ENCODE measurements at places on chromosomes 16 and 17.
A peak's percentile ranks its signal among the peaks of the same experiment; 100 is the strongest.

DNA sequence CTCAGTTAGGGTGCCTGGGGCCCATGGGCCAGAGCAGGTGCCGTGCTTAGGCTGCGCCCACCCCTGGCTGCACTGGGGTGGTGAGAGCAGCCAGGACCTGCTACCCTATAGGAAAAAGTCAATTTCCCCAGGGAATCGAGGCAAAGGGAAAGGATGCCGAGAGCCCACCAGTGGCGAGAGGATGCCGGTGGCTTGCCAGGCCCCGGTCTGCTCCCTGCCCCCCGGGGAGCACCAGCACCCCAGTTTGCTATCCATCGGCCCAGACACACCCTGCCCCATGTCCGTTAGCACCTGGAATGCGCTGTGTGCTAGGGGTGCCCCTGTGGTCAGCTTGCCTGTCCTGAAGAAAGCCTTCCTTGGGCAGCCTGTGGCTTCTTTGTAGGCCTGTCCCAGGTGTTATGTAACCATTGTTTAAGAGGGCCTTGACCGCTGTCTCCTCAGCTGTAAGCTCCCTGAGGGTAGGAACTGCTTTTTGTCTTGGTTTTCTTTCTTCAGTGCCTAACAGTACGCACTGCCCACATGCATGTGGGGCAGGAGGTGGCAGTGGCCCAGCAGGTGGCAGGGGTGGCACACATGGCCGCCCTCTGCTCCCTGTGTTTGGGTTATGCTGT is 40.8 kb downstream of the NT5M start:
- DNase-seq: no peak

DNA sequence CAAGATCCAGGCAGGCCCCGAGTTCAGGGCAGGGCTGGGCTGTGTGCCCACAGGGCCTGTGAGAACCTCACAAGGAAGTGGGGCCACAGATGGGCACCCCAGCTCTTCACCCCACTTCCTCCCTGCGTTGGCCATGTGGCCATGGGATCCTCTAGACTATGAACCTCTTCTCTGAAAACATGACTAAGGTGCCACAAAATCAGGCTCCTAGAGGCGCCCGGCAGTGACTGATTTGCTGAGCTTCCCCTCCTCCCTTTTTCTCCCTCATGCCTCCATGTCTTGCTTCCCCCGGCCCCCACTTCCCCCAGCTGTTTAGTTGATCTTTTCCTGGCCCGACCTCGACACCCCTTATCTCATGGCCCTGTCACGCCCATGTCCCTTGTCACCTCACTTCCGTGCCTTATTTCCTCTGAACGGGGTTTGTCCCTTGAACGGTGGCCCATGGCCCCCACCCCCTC is 87.1 kb downstream of the KCNJ12 start:
- no peak for DNase-seq

DNA sequence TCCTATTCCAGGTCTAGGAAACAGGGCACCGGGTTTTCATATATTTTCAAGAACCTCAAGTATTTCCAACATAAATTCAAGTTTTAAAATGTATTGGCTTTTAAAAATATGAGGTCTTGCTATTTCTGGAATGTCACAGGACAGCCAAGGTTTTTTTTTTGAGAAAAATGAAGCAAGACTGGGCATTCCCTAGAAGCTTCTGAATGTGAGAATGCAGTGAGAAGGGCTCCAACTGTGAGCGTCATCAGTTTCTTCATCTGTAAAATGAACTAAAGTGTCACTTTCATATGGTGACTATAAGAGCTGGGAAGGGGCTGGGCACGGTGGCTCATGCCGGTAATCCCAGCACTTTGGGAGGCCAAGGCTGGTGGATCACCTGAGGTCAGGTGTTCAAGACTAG is 455.8 kb upstream of the MAF start:
- DNase-seq: no peak

GRCh38 chr17:15973016-15973415 is 26.5 kb downstream of the ZSWIM7 start:
- no peak for DNase-seq

DNA sequence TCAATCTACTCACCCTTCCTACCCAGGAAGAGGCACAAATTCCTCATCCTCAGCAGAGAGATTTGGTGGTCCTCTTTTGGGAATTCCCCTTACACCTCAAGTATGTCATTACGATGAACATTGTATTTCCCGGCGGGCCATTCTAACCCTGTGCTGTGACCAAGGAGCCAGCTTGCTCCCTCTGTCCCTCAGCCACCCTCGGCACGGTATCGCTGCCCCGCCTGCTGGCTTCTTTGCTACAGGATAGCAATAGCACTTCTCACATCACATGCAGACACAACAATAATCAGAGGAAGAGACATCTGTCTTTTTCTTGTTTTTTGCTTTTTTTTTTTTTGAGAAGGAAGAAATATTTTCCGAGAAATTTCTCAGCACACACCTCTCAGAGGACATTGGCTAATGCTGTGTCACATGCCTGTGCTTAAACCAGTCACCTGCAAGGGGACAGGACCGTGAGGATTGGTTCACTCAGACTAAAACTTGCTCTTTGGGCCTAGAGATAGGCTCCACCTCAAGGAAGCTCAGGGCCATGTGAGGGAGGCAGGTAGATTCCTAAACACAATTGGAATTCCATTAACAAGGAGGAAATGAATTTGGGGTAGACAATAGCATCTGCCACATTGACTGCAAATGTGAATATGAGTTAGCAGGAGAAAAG is 41.2 kb downstream of the TMC5 start:
- DNase-seq: no peak

DNA sequence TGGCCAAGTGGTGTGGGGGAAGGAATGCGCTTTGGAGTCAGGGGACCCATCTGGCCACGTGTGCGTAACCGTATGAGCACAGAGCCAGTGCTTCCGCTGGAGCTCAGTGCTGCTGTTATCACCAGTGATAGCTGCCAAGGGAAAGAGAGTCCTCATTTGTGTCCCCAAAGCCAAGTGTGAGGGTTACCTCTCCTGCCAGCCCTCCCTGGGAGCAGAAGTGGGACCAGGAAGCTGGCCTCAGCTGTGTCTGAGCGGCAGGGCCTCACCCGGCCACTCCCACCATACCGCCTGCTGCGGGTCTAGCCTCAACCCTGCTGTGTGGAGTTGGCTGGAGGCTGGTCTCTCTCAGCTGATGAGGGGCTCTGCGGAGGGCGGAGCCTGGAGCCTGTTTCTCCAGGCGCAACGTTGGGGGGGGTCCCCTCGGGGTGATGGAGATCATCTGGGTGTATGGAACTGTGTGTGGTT is 44.5 kb downstream of the MEAK7 start:
- peak; percentile 62 for DNase-seq

- no peak for DNase-seq
These were observed 173.3 kb downstream of the PMP22 start for GRCh38 chr17:15091825-15092224.

- DNase-seq: no peak
These were observed 96.9 kb downstream of the ADCY9 start for GRCh38 chr16:4019371-4019791.

DNA sequence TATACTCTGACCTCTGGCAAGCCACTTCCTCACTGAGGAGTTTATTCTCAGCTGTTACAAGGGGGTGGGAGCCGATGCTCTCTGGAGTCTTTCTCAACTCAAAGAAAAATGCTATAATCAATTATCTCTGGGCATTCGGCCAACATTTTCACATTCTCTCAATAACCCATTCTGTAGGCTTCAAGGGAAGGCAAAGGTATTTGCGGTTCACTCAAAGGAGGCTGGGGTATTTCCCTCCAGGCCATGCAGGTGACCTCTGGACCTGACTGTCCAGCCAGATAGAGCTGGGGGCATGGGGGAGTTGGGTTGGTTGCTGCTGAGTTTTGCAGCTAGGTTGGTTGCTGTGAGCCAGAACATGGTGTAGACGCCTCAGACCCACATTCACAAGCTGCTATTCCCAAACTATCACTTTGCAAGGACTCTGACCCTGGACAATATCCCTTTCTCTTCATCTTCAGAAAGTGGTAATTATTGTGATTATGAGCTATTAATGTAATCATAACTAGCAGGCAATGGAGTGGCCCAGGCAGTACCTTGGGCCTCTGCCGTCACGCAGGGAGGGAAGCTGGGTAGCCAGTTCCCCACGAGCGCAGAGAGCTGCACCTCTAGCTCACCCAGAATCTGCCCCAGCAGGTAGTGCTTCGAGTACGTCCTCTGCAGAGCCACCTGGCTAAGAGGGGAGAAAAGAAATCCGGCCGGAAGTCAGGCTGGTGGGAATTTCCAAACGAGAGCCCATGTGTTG is 42.1 kb downstream of the AIPL1 start:
- DNase-seq: no peak

DNA sequence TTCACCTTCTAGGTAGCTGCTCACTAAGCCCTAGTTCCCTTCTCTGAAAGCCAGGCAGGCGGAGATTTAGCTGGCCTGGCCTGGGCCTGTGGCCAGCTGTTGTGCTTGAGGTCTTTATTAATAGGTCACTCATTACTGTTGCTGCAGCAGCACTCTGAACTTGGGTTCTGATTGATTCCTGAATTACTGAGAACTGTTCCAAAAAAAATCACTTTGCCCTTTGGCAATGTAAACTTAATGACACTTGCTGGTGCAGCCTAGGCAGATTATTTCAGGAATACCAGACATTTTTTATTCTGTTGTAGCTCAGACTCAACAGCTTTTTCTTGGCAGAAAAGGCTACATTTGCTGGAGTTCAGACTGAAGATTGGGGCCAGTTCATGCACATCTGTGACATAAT is 2.7 kb downstream of the TOM1L1 start:
- no peak for DNase-seq

- DNase-seq: no peak
These were observed 4.0 kb downstream of the VAT1 start for GRCh38 chr17:43018008-43018853.

- no peak for DNase-seq
These were observed 16.2 kb downstream of the CLUH start for GRCh38 chr17:2695243-2695960.

- no peak for DNase-seq
These were observed 37.8 kb downstream of the BCO1 start for GRCh38 chr16:81276323-81276722.

DNA sequence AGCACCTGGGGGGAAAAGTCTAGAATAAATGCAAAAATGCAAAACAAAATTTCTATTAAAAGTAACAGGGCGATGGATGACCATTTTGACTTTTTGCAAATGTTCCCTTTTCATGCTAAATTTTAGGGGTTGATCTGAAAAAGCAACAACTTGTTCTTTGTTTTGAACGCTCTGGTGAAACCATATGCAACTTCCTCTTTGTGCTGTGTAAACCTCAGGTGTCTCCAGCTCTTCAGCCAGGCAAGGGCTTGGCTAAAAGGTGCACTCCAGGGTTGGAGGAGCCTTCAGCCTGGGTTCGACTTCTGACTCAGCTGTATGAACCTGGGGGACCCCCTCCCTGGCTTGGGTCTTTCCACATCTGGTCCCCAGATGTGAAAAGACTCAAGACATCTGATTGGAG is 9.5 kb downstream of the IRF8 start:
- no peak for DNase-seq

DNA sequence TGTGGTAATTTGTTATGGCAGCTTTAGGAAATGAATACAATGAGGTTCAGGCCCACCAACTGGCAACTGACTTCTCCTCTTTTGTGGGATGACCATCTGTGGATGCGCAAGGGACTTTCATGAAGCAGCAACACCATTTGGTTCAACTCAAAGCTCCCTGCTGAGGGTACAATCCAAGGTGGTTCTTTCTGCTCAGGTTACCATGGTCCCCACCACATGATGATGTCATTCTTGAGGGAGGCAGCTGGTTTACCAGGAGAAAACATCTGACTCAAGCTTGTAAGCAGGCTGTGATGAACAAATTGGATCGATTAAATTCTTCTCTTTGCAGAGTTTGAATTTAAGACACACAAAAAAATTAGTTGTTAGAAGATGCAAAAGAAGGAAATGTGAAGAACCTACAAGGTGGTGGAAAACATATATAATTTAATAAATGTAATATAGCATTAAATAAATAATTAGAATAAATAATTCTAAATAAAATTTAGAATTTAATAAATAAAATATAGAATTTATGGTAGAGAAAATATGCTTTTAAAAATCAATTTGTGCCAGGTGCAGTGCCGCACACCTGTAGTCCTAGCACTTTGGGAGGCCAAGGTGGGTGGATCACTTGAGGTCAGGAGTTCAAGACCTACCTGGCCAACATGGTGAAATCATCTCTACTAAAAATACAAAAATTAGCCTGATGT is 67.6 kb upstream of the ANKFN1 start:
- DNase-seq: no peak

GRCh38 chr16:10037751-10038150 is 144.5 kb downstream of the GRIN2A start:
- no peak for DNase-seq

DNA sequence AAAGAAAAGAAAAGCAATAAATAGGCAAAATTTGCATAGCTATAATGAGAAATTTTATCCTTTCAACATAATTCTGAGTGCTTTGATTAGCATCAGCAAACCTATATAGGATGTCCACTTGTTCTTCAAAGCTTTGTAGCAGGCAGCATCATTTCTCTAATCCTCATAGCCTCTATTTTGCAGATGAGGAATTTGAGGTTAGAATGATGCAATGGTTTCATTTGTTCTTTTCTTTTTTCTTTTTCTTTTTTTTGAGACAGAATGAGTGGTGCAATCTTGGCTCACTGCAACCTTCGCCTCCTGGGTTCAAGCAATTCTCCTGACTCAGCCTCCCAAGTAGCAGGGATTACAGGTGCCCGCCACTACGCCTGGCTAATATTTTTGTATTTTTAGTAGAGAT is 594.4 kb downstream of the TOX3 start:
- DNase-seq: no peak

DNA sequence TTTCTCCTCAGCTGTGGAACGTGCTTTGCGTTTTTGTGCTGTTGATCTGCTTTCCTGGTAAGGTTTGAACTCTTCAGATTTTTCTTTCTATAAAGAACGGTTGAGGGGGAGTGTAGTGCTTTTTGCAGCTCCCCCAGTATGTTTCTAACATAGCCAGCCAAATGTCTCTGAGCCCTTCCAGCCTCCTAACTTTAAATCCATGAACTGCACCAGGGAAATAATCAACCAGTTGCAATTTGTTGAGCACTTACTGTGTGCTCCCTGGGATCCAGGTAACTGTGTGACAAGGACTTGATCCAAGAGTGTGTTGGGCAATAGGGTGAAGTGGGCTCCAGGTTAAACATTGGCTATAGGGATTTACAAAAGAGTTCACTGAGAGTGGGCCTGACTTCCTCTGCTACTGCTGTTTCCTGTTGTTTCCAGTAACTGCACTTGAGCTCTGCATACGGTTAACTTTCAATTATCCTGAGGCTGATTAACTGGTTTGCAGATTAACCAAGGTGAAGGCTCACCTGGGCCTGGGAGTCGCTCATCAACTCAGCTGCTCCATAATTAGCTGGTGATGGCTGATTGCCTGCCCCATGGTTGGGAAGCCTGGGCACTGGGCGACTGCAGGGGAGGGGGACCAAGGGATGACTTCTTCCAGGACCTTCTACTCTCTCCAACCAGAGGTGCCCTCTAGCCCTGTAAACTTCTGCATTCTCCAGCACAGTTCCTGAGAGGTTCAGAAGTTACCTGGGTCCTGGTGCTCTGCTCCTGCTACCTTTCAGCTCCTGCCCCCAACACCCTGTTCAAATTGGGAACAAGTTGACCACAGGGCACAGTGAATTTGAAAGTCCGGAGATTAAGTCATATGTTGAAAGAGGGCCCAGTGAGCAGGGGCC is 19.5 kb downstream of the HLF start:
- no peak for DNase-seq

Data from left forelimb (tissue), 1 donor.